ENCODE measurements at places on chromosomes 4 and X.

DNA sequence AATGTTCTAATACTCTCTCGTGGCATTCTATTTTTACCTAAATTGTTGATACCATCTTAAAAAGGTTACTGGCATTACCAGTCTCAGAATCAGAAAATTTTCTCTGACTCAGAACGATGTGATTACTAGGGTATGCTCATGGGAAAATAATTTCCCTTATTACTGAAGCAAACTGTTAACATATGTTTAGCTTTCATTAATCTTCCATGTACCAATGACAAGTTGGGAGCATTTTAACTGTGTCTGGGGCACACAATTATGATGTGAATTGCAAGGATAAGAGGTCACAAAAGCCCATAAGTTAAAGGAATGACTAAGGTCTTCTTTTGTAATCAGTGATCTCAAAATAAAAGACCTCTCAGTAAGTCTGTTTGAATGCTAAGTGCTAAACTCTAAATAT, 1254.6 kb downstream of the PCDH18 start:
- DNase-seq = no peak

- DNase-seq = no peak
Observed at GRCh38 chrX:29397506-29397905, 810.3 kb downstream of the IL1RAPL1 start.

- no peak for DNase-seq
Observed at GRCh38 chr4:138645289-138645688, 370.3 kb upstream of the NOCT start.

DNA sequence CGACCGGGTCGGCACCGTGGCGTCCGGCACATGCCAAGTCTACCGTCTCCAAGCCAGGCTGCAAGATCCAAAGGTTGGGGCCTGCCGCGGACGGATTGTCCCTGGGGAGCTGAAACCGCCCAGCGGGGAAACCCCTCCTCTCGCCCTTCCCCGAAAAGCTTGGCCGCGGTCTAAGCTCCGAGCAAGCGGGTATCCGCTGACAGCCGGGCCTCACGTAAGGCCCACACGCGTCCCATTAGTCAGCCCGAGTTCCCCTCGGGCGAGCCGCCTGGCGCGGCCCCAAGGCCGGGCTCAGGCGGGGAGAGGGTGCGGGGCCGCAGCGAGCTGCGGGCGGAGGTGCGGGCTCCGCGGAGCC, 6.8 kb upstream of the BCOR start:
- DNase-seq = no peak

GRCh38 chrX:69264158-69264581, 98.9 kb upstream of the PJA1 start:
- no peak for DNase-seq

- no peak for DNase-seq
Observed at GRCh38 chr4:150139297-150139865, 61.1 kb downstream of the DCLK2 start.

- no peak for DNase-seq
Observed at GRCh38 chr4:180134091-180134866, 2108.9 kb upstream of the TENM3 start.

GRCh38 chrX:47629419-47630200, at the start of gene CFP:
CFP (minus strand) TSS chrX:47629930; CDS start chrX:47629844, 86 bp downstream.
- no peak for DNase-seq

DNA sequence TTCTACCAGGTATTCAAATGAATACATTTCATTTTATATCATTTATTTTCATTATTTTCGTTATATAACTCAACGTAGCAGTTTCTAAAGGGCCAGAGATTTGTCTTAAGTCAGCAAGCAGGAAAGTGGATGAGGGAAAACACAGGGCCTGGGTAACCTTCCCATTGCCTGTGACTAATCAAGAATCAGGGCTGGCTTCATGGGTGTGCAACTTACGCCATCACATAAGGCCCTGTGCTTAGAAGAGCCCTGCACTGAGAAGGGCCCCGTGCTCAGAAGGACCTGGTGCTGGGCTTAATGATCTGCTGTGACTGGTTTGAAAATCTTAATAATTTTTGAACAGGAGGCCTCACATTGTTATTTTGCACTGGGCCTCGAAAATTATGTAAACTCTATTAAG, 65.4 kb upstream of the FAM9C start:
- DNase-seq = no peak

All from activated effector memory CD4-positive, alpha-beta T cell treated with Interleukin-2 at 50 U/mL for 16 hours (primary cell).